Cortex of kidney (tissue), 1 donor: ENCODE measurements at places on chromosomes 7 and 10.

- no peak for DNase-seq
Measured at GRCh38 chr7:95141755-95142154, 182.6 kb downstream of the PON1 start.

GRCh38 chr10:44015702-44016500 is 367.2 kb upstream of the ZNF32 start:
- DNase-seq = no peak

DNA sequence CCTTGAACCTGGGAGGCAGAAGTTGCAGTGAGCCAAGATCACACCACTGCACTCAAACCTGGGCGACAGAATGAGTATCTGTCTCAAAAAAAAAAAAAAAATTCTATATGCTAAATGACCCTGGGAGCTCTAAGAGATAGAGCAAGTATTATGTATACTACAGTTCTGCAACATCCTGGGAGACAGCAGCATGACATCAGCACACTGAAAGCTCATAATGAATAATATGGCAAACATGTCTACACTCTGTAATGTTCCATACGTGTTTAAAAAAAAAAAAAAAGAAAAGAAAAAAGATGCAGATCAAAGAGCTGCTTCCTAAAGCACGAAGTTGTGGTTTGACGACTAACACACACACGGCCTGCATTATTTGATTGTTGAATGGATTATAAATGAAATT is 72.5 kb downstream of the CUL2 start:
- no peak for DNase-seq

GRCh38 chr7:73433924-73434700 is 534 bp downstream of the FZD9 start:
- no peak for DNase-seq

DNA sequence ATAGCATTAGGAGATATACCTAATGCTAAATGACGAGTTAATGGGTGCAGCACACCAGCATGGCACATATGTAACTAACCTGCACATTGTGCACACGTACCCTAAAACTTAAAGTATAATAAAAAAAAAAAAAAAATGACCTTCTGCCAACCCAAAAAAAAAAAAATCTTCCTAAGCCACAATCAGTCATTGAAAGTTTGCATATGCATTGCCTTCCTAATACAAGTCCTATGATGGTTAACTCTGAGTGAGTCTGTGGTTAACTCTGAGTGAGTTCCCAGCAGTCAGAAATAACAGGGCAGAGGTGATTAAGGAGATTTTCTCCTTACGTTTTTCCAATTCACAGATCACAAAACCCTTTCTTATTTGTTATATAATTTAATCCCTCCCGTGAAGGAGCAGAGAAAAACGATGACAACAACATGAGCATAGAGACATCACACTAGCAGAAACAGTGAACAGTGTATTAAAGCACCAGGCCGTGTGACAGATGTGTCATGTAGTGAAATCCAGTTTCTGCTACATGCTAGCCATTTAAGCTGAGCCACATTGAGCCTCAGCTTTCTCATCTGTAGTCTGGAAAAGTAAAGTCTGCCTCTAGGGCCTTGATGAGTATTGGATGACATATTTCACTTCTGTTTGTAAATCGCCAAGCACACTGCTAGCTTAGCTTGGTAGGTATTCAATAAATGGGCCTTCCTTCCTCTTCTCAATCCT is 7.4 kb upstream of the RNF148 start:
- no peak for DNase-seq

DNA sequence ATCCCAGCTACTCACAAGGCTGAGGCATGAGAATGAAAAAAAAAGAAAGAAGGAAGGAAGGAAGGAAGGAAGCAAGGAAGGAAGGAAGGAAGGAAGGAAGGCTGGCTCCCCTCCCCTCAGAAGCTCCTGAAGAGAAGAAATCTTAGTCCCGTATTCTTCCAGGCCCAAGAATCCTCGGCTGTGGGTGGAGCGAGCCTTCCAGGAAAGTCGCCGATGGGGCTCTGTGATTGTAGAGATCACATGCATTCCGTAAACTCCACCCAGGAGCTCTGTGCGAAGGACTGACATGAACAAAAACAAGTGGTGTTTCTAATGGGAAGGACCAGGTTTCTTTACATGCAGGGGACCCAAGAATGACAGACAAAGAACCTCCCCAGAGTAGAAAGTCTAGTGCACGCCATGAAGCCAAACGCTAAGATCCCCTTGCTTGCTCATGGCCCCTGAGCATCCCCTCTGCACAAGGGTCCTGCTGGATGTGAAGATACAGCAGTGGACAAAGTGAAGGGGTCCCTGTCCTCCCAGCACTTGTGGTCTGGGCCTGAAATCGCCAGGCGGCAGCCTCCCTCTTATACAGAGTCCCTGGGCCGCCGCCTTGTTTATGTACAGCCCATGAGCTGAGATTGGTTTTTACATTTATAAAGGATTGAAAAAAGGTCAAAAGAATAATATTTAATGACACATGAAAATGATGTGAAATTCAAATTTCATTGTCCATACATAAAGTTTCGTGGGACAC is 25.2 kb downstream of the CNPY1 start:
- no peak for DNase-seq

GRCh38 chr7:155979566-155979965 is 167.3 kb upstream of the SHH start:
- no peak for DNase-seq

- DNase-seq = no peak
Measured at GRCh38 chr7:38476764-38477163, 154.4 kb downstream of the AMPH start.

- DNase-seq = no peak
Measured at GRCh38 chr7:31368620-31369019, 28.1 kb upstream of the NEUROD6 start.

- DNase-seq = no peak
Measured at GRCh38 chr10:28139138-28139537, 140.3 kb upstream of the ODAD2 start.
